Esophagus (tissue), 2 donors: ENCODE measurements at places on chromosomes 5 and 9. TPM values are rescaled to one million over a fixed set of nuclear protein-coding genes. Genes with fewer than 3 reads are reported as not detected.

Gene SPATA31D4
- polyA plus RNA-seq = not detected

Gene GPSM1
- polyA plus RNA-seq = 1.7 TPM

Gene OBP2B
- polyA plus RNA-seq = not detected

Gene DAPK1
- 1.7 TPM for polyA plus RNA-seq

Gene TXNDC8
- polyA plus RNA-seq = not detected

Gene PLAC8L1
- polyA plus RNA-seq = not detected

Gene ANKRD34B
- polyA plus RNA-seq = not detected

Gene PCDHA11
- polyA plus RNA-seq = not detected

Gene LHFPL2
- 0.84 TPM for polyA plus RNA-seq

Gene IL33
- 5.8 TPM for polyA plus RNA-seq

Gene FOXD4L6
- 0.04 TPM for polyA plus RNA-seq

Gene PCDHB13
- 0.29 TPM for polyA plus RNA-seq

Gene DMRT3
- 0.20 TPM for polyA plus RNA-seq

Gene ACSL6
- polyA plus RNA-seq = 0.29 TPM

Gene CLIC3
- polyA plus RNA-seq = 351 TPM

Gene PCDHGB1
- 0.19 TPM for polyA plus RNA-seq

Gene FBXL7
- polyA plus RNA-seq = 4.4 TPM

Gene RORB
- polyA plus RNA-seq = 0.04 TPM

Gene EPB41L4A
- 9.6 TPM for polyA plus RNA-seq

Gene NTRK2
- polyA plus RNA-seq = 1.2 TPM

Gene HMCN2
- 4.1 TPM for polyA plus RNA-seq

Gene CDC20B
- polyA plus RNA-seq = not detected

Gene IL13
- not detected for polyA plus RNA-seq

Gene IL4
- polyA plus RNA-seq = not detected

Gene ELAVL2
- 0.02 TPM for polyA plus RNA-seq

Gene ZFR
- polyA plus RNA-seq = 21.9 TPM

Gene LRRC19
- polyA plus RNA-seq = not detected

Gene LIFR
- 3.5 TPM for polyA plus RNA-seq
